ENCODE measurements at places on chromosomes 3 and 15.
A peak's percentile ranks its signal among the peaks of the same experiment; 100 is the strongest.

DNA sequence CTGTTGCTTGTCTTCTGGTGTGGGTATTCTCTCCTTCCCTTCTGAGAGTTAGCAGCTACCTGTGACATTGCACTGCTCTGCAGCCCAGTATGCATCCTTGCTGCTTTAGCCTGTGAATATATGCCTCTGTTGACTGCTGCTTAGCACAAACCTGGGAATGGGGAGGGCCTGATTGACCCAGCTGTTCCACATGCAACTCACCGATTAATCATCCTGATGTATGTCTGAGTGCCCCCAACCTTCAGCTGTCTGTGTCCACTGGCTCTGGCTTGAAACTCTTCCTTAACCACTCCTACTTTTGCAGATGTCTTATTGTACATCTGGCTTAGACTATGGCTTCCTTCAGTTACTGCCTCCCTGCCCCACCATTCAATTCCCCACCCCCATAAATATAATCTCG is 119.1 kb downstream of the RASA2 start:
- DNase-seq: peak; percentile 21

- no peak for DNase-seq
These were observed 116.5 kb downstream of the EEFSEC start for GRCh38 chr3:128269796-128270195.

DNA sequence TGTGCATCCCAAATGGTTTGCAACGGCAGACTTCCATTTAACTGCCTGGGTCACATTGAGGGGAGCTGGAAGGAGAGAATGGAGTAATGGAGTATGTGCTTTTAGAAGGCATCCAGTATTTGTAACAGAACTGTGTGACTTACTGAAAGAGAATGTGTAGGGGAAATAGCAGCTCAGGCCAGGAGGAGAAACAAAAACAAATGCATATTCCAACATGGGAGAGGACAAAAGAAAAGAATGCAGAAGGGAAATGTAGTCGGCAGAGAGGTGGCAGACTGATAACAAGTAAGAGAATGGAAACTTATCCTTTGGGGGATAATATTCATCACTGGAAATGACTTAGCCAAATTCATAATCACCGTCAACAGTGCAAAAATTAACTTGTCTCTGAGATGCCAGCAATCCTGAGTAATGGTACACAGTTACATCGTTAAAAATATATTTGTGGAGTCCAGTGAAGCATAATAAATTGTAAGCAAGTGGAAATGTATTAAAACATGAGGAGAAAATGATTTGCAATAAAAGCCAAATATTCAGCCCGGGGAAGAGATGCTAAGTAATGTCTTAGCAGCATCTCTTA is 294.9 kb upstream of the SGO1 start:
- no peak for DNase-seq

DNA sequence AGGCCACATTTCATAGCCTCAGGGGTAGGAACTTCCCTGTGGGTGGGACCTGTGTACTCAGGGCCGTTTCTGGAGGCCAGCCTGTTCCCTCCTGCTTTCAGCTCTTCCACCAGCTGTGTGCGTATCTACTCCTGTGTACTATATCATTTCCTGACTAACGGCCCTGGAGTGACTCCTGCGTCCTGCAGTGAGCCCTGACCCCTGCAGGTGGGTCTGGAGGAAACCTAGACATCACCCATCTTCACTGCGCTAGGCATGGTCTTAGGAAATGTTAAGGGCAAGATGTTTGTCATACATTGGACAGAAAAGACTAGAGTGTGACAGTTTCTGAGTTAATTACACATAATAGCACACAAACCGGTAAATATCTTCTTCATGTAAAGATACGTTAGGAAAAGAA is 297.3 kb downstream of the GABRB3 start:
- no peak for DNase-seq

DNA sequence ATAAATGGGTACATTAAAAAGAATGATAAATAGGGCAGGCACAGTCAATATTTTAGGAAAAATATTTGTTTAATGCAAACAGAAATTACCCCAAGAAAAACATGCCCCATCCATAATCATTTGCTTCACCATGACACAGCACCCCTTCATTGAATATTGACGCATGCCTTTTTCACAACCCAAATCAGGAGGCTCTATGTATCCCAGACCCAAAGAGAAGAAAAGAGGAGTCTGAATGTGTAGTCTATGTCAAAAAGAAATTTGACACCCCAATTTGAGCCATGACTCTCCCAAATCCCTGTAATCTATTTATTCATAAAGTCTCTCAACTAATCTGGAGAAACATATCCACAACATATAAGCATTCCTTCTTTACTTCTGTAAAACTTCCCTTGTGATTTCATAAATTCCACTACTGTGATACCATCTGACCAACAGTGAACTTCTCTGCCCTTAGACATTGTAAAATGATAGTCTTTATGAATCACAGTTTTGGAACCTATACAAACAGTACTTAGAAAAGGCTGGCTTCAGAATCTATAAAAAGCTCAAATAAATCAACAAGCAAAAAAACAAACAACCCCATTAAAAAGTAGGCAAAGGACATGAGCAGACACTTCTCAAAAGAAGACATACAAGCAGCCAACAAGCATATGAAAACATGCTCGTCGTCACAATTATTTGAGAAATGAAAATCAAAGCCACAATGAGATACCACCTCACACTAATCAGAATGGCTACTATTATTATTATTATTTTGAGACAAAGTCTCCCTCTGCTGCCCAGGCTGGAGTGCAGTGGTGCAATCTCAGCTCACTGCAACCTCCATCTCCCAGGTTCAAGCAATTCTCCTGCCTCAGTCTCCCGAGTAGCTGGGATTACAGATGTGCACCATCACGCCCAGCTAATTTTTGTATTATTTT is 53.4 kb upstream of the XRN1 start:
- DNase-seq: peak; percentile 67

GRCh38 chr15:100786901-100787566 is 92.6 kb upstream of the ALDH1A3 start:
- no peak for DNase-seq

GRCh38 chr3:3693593-3693992 is 105.6 kb upstream of the LRRN1 start:
- DNase-seq: no peak

DNA sequence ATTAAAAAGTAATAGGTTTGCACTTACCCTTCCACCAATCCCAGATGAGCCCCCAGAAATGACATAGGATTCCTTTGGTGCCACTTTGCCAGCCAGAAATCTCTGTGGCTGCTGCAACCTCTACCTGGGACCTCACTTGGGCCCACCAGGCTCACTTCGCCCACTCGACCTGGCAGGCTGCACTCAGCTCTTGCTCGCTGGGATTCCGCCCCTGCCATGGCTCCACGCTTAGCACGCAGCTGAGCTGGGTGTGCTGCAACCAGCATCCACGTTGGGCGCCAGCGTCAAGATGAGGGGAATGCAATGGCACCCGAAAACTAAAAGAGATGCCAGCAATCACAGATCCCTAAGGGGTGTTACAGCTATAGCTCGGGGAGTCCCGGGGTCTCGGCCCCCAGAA is 761.0 kb downstream of the NAALADL2 start:
- no peak for DNase-seq

GRCh38 chr3:140015741-140016140 is 80.8 kb downstream of the CLSTN2 start:
- DNase-seq: no peak

- DNase-seq: no peak
These were observed 74.2 kb downstream of the RFTN1 start for GRCh38 chr3:16439163-16439847.

DNA sequence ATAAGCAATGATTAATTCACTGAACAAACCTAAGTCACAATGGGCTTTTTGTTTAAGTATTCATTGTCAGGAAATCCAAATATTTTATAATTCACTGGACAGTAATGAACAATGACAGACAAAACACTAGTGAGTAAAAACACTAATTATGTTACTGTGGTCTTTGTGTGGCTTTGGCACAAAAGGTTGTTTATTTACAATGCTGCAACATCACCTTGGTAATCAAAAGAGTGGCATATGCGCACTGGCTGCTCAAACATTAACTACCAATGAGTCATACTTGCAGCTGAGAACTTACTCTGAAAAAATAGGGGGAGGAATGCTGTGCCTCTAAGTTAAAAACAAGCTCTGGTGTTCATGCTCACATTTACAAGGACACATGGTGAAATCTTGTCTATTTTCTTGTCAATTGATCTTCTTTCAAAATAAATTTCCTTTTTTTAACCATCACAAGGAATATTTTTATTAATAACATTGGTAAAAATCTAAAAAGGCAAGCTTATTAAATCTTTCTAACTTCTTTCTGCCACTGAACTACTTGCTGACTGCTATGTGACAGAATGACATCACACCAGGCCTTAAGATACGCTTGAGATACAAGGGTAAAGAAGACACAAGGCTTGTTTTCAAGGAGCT is 85.2 kb upstream of the PPIB start:
- DNase-seq: peak; percentile 90

DNA sequence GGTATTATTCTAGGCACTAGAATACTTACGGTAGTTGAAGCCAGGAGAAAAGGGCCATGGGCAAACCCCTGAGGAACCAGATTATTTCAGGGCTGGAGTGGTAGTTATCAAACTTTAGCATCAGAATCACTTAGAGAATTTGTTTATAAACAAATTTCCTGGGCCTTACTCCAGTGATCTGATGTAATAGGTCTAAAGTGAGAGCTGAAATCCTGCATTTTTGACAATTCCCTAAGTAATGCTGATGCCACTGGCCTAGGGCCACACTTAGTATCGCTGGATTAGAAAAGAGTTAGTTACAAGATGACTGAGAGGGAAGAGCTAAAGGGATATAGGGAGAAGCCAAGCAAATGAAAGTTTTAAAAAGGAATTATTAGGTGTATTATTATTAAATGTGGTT is 412.5 kb upstream of the THRB start:
- no peak for DNase-seq

DNA sequence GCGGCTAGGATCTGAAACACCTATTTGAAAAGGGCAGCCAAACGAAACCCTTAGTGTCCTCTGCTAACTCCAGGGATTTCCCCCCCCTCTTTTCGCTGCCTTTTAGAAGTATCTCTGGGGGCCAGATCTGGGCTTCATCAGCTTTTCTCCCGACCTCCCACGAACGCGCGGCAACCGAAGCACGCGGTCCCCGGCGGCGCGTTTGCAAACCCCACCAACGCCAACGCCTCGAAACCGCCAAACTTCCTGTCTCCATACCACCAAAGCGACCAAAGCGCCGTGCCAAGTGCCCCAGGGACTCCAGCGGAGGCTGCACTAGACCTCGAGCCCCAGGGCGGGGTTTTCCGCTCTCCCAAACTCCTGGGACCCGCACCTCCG is 155.8 kb upstream of the FRMD4B start:
- no peak for DNase-seq

DNA sequence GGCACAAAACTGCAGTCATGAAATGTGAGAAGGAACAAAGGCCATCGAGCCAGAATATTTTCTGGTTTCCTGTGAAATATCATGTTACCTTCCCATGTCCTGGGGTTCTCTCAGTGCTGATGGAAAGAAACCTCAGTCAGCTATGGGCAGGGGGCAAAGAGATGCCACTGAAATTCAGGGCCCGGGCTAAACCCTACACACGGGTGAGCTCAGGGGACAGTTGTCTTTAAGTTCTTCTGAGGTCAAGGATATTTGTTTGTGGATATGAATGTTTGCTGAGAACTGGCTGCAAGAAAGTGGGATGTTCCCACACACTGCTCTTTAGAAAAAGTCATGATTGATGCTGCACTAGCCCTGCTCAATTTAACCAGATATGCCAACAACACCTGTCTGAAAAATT is 187.2 kb downstream of the MEX3B start:
- DNase-seq: no peak

- DNase-seq: no peak
These were observed 438.4 kb downstream of the OCA2 start for GRCh38 chr15:27660676-27661075.

GRCh38 chr3:49720855-49721595 is 1.5 kb upstream of the AMIGO3 start:
- no peak for DNase-seq

DNA sequence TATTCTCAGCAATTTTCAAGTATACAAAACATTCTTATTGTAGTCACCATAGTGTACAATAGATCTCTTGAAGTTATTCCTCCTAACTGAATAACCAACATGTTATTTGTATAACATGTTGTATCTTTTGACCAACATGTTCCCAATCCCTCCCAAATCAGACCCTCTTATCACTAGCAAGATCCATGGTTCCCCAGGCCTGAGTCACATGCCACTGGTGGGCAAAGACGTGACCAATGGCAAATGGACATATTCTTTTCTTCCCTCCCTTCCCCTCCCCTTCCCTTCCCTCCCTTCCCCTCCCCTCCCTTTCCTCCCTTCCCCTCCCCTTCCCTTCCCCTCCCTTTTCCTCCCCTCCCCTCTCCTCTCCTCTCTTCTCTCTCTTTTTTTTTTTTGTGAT is 45.4 kb downstream of the AMOTL2 start:
- DNase-seq: no peak

GRCh38 chr3:126051234-126051633 is 32.7 kb downstream of the SLC41A3 start:
- DNase-seq: no peak

DNA sequence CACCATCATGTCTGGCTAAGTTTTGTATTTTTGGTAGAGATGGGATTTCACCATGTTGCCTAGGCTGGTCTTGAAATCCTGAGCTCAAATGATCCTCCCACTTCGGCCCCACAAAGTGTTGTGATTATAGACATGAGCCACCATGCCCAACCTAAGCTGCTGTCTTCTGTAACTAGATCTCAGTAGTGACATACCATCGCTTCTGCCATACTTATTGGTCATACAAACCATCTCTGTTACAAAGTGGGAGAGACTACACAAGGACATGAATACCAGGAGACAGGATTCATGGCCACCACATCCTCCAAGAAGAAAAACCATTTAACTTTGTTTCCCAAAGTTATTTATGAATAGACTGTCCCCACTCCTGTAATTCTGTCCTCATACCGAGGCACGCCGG is 81.3 kb downstream of the SMAD6 start:
- DNase-seq: no peak

GRCh38 chr3:61580982-61581643 is 19.7 kb downstream of the PTPRG start:
- no peak for DNase-seq

DNA sequence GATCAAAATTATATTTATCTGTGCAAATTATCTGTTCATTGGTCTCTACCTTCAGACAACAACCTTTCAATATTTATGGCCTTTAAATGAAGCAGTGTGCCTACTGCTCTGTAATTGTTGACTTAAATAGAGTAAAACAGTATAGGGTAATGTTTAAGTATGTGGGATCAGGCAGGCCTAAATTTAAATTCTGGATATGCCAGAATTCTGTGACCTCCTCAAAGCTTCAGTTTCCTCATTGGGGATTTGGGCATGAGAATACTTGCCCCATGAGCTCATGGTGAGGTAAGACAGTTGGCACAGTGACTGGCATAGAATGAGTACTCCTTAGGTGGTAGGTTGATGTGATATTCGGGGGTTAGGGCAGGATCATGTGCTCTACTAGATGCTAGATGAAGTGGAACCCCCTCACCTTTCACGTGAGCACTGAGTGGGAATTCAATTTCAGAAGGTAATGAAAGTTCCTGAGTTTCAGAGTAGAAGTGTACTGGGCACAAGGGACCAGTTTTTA is 14.9 kb downstream of the ARL8B start:
- DNase-seq: peak; percentile 26

- DNase-seq: no peak
These were observed 21.9 kb downstream of the TPRA1 start for GRCh38 chr3:127568586-127568985.

GRCh38 chr3:139770577-139770976 is 92.8 kb upstream of the NMNAT3 start:
- no peak for DNase-seq

GRCh38 chr3:58383476-58383875 is 50.2 kb downstream of the PDHB start:
- DNase-seq: peak; percentile 53

Measured in myocyte (in vitro differentiated cells).